Hematopoietic multipotent progenitor cell treated with erythropoietin and hydrocortisone succinate and interleukin-3 and kit ligand, for 8 days (in vitro differentiated cells): ENCODE measurements at places on chromosomes 7 and 10.

DNA sequence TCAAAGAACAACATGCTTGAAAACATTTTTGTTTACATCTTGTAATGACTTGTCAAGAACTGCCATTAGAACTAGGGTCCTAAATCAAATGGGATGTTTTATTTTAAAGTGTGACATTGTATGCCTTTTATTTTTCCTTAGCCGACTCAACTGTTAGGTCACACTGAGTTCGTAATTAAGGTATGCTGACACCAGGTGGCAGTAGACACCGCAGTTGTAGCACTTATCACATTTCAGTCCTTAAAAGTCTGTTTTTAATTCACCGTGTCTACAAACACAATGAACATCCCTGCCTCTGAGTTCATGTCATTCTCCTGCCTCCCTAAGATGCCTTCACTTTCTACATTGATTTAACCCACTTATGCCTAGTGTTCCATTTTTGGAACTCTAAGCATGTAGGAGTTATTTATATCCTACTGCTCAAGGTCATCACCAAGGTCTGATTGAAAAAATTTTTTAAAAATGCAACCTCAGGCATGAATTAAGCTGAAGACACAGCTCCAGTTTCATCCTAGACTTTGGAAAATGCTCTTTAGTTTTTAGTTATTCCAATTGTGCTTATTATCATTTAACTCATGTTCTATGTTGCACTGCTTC, 186.1 kb downstream of the BMPER start:
- peak; percentile 49 for DNase-seq

DNA sequence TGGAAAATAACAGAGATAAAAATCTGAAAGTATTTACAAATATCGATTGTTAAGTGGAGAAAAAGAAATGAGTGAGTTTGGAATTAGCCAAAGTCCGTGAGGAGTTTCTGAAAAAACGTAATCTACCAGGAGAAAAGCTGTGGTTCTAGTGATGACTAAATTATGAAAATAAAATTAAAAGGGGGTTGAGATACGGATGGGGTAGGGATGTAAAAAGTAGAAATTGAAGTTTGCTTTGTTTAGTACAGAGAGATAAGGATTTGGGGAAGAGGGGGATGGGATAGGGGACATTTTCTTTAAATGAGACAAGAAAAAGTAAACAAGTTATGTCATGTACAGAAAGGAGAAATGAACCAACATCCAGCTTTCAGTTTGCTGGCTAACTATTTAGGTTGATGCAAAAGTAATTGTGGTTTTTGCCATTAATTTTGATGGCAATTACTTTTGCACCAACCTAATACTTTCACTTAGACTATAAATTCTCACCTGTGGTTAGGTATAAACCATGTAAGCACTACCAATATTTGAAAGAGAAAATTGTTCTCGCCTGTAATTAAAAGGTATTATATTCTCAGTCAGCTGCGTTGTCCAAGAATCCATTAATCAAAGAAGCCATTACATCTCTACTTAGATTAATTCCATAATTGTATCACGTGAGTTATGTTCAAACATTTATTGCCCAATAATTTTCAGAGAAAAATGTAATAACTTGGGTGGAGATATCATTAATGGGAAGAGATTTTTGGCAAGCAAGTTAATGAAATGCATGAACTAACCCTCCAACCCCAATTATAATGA, 143.0 kb upstream of the NRP1 start:
- DNase-seq: no peak

- peak; percentile 57 for DNase-seq
Observed at GRCh38 chr7:30894866-30895605, 16.6 kb upstream of the AQP1 start.

DNA sequence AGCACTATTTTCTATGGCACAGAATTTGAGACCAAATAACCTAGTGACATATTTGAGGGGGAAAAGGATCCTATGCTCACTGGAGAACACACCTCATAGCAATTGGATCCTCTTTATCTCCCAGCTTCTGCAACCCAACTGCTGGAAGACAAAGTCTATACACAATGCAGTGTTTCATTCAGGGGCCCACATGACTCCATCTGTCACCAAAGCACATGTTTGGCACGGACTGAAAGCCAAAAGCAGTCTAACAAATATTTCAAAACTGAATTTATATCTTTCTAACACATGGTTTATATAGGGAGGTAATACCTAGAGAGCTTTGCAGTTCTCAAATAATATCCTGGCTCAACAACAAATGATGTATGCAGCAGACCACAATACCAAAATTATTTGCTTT, 39.2 kb downstream of the ADAM12 start:
- no peak for DNase-seq

- DNase-seq: no peak
Observed at GRCh38 chr7:108112683-108113082, 17.5 kb downstream of the LAMB4 start.
